ENCODE measurements at places on chromosomes 12 and 14.

DNA sequence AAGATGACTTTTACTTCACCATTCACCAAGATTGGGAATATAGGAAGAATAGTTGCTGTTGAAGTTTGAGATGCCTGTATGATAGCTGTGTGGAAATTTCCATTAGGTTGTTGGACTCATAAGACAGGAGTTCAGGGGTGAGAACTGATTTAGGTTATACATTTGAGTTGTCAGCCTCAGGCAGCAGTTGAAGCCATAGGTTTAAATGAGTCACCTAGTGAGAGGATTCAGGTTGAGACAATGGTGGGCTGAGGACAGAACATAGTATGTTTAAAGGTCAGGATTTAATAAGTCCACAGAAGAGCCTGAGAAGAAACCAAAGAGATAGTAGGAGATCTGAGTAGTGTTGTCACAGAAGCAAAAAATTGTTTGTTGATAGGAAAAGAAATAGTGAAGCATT lies 63.6 kb upstream of the MON2 start:
- DNase-seq = no peak

- peak; percentile 66 for DNase-seq
Measured at GRCh38 chr12:111443586-111443985, 37.9 kb downstream of the SH2B3 start.

- no peak for DNase-seq
Measured at GRCh38 chr14:29637411-29637810, 290.2 kb downstream of the PRKD1 start.

DNA sequence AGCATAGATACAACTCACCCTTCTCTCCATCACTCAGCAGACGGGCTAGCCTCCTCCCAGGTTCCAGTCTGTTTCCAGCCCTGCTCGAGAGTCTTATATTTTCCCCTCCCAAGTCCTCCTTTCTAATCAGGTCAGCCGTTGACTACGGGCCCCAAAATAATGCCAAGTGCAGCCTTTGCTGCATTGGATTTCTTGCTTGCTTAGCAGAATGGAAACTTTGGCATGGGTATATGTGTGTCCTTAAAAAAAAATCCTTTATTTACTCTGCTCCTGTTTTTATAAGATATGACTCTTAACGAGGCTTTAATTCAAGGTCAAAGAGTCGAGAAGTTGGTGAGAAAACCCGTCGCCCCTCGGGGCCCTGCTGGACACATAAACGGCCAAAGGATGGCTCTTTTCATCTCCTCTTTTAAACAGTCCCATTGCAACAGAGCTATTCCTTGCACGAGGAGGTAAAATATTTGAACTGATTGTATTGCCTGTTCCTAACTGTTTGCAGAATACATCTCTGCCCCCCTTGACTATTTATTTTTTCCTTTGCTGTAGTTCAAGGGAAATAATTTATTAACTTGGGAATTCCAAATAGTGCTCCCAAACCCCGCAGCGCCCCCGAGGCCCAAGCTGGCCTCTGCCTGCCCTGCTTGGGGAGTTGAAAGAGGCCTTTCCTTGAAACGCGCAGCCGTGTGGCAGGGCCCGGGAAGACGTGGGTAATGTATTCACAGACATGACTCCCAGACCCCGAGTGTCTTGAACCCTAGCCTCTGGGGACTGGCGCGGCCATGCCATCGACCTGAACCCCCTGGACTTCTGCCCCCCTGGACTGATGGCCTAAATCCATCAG lies 156.5 kb upstream of the MYL2 start:
- no peak for DNase-seq

DNA sequence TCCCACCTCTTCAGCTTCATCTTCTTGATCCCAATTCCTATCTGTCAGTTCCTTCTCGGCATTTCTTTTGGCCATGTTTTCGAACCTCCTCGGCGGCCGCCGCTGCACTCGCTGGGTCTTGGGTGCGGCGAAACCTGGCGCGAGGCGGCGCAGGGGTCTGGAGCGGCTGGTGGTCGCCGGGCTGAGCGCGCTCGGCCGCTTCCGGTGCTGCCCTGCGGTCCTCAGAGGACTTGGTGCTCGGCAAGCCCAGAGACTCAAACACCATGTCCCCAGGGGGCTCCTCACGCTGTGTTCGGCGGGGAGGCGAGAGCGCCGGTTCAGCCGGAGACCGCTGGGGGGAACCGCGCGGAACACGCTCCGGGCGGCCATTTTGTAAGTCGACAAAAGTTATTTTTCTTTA lies 51.8 kb downstream of the PPP1R36 start:
- DNase-seq = no peak

GRCh38 chr12:41073633-41074472 lies 114.3 kb upstream of the PDZRN4 start:
- no peak for DNase-seq

DNA sequence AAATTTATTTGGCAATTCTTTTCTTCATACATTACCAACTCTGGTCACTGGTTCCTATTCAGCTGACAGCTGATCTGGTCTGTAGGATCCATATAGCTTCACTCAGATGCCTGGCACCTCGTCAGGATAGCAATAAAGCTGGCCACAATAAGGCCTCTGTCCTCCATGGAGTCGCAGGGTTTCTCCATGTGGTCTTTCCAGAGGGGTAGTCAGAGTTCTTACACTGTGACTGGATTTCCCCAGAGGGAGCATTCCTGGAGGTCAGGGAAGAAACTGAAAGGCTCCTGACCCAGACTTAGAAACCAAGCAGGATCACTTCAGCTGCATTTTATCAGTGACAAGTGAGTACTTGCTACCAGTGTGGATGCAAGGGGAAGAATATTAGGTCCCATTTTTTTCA lies 34.9 kb upstream of the SIX1 start:
- DNase-seq = no peak
